ENCODE measurements at places on chromosomes 5 and 9.

GRCh38 chr5:53884844-53885243, 324.4 kb downstream of the NDUFS4 start:
- no peak for DNase-seq

DNA sequence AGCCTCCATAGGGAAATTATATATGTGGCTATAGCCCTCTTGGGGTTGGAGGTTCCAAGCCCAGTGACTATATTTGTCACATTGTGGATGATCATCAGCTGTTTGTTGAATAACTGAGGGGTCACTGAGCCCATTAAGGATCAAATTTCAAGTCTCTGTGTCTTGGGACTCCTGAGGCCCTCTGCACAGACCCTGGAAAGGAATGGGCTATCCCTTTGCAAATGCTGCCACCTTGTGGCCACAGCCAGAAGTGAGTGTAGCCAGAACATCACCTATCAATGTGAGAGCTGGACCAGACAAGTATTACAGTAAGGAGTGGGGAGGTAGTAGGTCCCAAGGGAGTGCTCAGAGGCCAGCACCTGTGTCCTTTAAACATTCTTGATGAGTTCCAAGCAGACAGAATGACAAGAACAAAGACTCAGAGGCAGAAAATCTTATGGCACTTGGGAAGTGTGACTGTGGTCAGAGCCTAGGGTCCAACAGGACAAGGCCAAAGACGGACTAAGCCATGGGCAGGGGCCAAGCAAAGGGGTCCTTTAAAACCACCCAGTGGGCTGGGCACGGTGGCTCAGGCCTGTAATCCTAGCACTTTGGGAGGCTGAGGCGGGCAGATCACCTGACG, 8.2 kb downstream of the RPP25L start:
- peak; percentile 70 for DNase-seq

DNA sequence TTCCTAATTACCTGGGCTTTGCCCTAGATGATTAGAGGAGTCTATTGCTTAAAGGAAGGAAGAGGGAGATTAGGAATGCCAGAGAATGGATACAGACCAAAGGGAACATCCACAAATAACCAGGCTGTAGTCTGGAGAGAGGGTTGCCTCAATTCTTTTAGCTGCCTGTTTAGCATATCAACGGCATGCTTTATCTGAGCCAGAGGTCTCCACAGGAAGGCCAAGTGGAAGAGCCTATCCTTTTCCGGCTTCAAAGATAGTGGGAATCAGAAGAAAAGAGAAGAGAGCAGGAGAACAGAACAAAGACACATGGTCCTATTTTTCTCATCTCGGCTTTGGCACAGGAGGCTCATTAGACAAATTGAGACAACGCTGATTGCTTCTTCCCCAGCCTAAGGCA, 142.4 kb downstream of the NMUR2 start:
- DNase-seq = no peak

DNA sequence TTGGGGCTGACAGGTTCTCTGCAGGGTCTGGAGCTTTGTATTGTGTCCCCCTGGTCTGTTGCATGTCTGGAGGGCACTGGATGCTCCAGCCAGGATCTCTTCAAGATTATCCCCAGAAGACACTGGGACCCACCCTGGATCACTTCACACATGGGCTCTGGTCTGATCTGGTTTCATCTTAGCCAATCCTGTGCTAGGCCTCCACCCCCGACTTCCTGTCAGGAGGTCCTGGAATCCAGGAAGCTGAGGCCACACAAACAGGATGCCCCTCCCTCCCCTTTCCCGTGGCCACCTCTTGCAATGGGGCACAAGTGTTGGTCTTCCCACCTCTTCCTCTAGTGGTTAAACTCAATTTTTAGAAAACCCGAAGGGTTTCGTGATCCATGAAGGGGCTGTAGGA, 242.6 kb upstream of the MVB12B start:
- no peak for DNase-seq

- DNase-seq = no peak
These were observed 6.4 kb upstream of the NOTCH1 start for GRCh38 chr9:136552117-136552703.

- no peak for DNase-seq
These were observed 371.4 kb downstream of the TLE1 start for GRCh38 chr9:81317939-81318338.

DNA sequence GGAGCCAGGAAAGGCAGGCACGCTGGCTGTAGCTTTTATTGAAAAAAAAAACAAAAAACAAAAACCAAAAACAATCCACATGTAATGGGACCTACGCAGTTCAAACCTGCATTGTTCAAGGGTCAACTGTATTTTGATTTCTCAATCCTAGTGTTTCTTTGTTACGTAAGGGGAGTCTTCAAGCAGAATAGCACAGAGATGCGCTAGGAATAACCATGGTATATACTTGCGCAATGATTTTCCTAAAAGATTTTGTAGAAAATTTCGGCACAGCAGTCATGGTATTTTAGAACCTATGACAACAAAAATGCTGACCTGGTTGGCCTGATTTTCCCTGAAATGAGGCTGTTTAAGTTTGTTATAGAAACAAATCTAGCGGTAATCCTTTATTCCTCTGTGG, 1110.5 kb upstream of the WWC1 start:
- no peak for DNase-seq

GRCh38 chr9:124632077-124632621, 125.0 kb upstream of the NR5A1 start:
- DNase-seq = no peak

DNA sequence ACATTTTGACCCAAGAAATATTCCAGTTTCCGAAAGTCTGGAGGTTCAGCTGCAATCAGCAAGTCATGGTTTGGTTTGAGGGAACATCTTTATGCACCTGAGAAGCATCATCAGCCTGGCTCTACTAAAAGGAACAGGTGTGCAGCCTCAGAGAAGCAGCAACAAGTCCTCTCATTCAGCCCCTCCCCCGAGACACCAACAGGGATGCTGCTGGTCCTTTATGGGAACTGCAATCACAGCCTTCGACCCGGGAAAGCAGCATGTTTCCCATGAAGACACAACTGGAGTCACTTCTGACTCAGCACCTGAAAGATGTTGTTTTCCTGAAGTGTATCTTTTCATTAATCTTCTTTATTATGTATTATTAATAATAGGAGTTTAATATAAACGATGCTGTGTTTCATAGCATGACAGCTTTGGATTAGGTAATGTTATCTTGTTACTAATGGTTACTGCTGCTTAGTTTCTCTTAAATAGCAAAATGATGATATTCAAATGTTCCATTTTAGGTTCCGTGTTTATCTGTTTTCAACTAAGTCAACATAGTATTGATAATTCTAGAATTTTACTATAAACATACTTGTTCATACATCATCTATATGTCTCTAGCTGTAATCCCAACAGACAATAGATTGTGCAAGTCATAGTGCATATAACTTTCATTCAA, 15.6 kb upstream of the NREP start:
- no peak for DNase-seq

GRCh38 chr9:121945849-121946248, 147.3 kb downstream of the TTLL11 start:
- no peak for DNase-seq

DNA sequence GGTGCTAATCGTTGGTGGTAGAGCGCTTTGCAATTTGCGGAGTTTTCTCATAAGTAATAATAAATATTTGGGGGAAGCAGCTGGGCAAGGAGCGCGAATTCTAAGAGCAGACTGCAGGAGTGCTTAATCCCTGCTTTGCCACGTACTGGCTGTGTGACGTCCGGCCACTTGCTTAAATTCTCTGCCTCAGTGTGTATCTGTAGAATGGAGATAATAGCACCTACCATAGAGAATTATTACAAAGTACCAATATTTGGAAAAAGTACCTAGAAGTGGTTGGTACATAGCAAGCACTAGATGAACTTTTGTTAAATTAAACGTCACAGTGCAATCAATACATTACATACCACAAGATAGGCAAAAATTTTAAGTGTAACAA, 598 bp upstream of the TMED7 start:
- no peak for DNase-seq

GRCh38 chr5:135492319-135492626, 40.1 kb upstream of the TIFAB start:
- no peak for DNase-seq

- DNase-seq = no peak
These were observed 324.9 kb downstream of the ZNF608 start for GRCh38 chr5:124421584-124421983.

DNA sequence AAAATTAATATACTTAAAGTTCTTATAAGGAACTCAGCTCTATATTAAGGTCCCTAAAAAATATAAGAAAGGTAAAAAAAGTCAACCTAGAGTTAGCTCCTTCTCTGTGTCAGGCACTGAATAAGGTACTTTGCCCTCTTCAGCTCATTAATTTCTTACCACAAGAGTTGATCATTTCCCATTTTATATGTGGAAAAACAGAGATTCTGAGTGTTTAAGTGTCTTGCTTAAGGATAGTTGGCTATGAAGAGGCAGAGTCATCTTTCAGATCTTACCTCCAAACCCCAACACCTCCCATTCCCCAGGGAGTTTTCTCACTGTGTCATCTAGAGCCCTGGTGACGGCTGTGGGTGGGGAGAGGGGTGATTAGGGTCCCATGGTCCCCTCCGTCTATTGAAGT, 40.6 kb downstream of the INSYN2B start:
- DNase-seq = no peak

- DNase-seq = no peak
These were observed 7.2 kb upstream of the RPL26L1 start for GRCh38 chr5:172952034-172952511.

DNA sequence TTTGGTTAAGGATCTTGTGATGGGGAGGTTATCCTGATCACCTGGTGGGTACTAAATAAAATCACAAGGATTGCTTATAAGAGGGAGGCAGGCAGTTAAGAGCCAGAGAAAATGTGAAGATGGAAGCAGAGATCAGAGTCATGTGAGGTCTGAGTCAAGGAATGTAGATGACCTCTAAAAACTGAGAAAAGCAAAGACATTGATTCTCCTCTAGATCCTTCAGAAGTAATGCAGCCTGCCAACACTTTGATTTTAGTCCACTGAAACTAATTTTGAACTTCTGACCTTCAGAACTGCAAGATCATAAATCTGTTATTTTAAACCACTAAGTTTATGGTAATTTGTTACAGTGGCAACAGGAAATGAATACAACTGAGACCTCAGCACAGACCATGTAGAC, 499.0 kb downstream of the GADD45G start:
- no peak for DNase-seq

- peak; percentile 28 for DNase-seq
These were observed 836 bp downstream of the PCSK5 start for GRCh38 chr9:75891277-75891741.

DNA sequence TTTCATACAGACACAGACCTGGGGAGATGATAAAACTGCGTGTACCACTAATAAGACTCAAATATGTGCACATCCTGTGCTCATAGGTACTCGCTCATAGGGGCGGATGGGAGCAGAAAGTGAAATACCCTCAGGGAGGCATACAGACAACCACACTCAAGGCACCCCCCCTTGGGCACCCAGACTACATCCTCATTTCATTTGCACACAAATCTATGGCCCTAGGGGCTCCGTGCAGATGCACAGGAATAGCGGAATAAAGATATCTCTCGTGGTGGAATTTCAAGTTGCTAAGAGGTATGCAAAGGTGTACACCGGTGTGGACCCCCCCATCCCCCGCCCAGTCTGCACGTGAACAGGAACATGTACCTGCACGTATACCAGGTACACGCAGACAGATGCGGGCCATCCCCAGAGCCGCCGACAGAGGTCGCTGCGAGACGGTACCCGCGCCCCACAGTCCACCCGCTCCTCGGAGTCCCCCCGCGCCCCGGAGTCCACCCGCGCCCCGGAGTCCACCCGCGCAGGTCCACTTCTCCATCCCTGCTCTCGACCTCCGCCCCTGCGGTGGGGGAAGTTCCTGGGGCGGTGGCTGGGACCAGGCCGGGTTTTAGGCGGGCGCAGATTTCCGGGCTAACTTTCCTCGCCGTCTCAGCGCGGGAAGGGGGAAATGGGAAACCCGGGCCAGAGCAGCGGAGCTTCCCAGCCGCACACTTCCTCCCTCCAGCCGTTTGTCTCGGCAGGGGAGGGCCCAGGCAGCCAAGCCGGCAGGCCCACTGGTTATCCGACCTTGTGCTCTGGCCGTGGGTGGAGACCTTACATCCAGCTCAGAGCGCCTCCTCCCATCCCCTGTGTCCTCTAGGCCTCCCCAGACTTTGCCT, 1.0 kb upstream of the IL12B start:
- DNase-seq = peak; percentile 69

GRCh38 chr9:88399966-88400365, 11.7 kb downstream of the SPIN1 start:
- DNase-seq = no peak

DNA sequence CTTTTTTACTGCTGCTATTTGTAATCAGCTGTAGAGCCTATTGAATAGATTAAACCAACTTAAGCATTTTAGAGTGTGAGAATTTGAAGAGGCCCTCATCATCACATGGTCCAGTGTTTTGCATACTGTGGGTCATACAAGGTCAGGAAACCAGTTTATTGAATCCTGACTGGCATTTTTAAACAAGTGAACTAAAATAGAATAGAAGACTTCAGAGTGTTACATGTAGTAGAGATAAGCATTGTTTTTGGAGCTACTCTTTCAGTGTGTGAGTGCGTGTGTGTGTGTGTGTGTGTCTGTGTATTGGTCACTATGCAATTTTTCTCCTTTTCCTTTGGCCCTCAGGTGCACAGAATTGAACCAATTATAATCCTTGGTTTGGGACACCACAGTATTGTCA, 114.4 kb downstream of the SLC28A3 start:
- DNase-seq = no peak

DNA sequence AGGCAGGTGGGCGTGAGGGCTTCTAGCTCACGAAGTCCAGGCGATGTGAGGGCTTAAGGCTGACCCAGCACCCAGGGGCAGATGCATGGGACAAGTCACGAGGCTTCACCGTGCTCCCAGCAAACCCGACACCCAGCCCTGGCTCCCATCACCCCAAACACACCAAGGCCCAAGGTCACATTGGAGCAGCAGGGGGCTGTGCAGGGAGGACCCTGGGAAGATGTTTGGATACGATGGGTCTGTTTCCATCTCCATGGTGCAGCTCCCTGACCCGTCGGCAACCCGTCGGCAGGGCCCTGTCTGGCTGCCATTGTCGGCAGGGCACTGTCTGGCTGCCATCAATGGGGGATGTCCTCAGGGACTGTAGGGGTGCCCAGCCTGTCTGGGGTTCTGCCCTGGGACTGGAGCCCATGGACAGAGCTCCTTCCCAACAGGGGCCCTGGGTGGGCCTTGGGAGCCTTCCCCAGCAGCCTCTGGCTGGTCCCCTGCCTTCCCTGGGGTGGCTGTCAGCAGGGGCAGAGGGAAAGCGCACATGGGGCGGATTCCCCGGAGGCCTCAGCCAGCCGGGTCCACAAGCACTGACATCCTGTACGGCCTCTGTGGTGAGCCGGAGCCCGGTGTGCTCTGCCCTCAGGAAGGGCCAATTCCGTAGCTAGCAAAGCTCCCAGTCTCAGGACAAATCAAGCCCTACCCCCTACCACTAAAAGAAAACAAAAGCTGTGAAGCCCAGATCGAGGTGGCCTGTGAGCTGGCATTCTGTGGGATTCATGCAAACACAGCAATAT, 47.1 kb downstream of the NACC2 start:
- no peak for DNase-seq

- no peak for DNase-seq
These were observed 26.9 kb downstream of the KLF4 start for GRCh38 chr9:107462691-107463090.

Measured in stimulated activated CD4-positive, alpha-beta T cell treated with anti-CD3 and anti-CD28 coated beads, Interleukin-1b, Interleukin-23, amount 100 ng/mL, for 24 hours (primary cell).